ENCODE measurements at places on chromosomes 1 and 21.

DNA sequence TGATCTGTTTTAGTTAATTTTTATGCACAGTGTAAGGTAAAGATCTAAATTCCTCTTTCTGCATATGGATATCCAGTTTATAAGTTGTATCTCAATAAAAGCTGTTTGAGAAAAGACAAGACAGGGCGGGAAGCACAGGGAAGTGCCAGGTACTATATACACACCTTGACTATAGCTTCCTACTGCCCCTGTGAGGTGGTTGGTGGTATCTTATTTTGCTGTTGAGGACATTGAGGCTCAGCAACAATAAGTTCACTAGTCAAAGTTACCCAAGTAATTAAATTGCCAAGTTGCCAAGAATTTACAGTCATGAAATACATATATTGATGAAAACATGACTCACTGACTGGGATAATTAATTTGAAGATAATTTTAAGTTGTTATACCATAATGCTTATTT lies 109.1 kb downstream of the CD247 start:
- no peak for DNase-seq

- DNase-seq = no peak
Measured at GRCh38 chr21:14499316-14499715, 46.8 kb downstream of the SAMSN1 start.

GRCh38 chr1:230008721-230009120 lies 58.3 kb upstream of the GALNT2 start:
- no peak for DNase-seq

GRCh38 chr1:68010090-68010489 lies 40.3 kb downstream of the DIRAS3 start:
- DNase-seq = no peak
